Right lung (tissue), 10 donors: ENCODE measurements at places on chromosomes 3 and 15. TPM values are rescaled to one million over a fixed set of nuclear protein-coding genes. Genes with fewer than 3 reads are reported as not detected.

DNA sequence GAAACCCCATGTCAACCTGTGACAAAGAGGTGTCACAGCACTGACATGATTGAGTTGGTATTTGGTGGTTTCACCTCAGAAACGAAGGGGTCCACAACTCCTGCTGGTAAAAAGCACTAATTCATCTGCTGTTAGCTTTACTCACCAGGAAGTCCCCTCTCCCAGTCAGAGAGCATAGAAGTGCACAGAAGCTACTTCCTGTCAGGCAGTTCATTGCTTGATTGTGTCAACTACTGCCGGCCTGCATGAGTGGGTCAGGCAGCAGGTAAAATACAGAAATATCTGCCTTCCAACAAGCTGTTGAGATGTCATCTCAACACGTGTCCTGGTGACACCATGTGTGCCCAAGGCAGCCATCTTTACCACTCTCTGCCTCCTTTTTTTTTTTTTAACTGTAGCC is 596.6 kb upstream of the NR2F2 start:
- no peak for DNase-seq

VPS8 gene
- polyA plus RNA-seq, result 33.5 TPM

DNA sequence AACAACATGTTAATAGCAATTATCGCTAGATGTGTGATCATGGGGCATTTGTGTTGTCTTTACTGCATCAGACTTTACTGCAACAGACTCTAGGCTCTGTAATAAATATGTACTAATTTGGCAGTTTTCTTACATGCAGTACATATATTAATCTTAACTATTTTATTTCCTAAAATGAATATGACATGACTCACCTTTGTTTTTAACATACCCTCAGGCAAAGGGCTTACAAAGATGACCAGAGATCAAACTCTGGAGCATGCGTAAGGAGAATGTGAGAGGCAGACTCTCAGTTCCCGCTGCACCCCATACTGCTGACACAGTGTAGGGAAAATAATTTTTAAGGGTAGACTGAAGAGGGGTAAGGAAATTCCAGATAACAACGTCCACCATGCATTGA is 7.2 kb upstream of the FAM174B start:
- DNase-seq, result no peak

XCR1 gene
- polyA plus RNA-seq, result 0.88 TPM

GRCh38 chr3:174251681-174252080 is 607.5 kb upstream of the NAALADL2 start:
- peak; percentile 51 for DNase-seq

DNA sequence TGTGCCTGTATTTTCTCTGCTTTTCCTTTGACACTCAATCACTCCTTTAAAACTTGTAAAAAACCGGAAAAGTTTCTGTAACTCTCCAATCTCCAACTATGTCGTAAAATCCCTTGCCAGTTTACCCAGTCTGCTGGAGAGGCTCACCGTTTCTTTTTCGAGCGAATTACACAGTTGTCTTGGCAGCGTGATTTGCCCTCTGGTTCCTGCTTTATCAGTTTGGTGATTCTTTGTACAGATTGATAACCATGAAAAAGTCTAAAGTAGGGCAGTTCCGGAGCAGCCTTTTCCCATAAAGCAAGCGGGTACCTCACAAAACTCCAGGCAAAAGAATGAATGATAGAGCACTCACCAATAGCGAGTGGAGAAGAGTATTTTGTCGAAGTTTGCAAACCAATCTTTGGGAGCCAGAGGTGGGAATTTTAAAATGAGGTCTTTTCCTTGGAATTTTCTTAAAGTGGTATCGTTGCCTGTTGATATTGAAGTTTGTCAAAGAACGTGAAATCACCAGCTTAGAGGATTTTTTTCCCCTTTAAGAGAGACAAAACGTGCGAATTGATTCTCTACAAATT is at the start of gene TTC23:
TSS of gene TTC23 (minus strand) at position 312 of the 572 bp plus-strand sequence. CDS start 20,869 bp downstream, outside the sequence.
- peak; percentile 84 for DNase-seq

DNA sequence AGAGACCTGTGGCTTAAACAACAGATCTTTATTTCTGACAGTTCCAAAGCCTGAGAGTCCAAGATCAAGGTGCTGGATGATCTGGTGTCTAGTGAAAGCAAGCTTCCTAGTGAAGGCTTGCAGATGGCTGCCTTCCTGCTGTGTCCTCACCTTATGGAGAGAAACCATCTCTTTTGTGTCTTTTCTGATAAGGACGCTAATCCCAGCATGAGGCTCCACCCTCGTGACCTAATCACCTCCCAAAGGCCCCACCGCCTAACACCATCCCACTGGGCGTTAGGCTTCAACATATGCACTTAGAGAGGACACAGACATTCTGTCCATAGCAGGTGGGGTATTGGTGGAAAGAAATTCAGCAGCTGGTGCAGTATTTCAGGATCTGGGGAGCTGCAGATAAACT is 19.8 kb upstream of the LYSMD4 start:
- no peak for DNase-seq

DNA sequence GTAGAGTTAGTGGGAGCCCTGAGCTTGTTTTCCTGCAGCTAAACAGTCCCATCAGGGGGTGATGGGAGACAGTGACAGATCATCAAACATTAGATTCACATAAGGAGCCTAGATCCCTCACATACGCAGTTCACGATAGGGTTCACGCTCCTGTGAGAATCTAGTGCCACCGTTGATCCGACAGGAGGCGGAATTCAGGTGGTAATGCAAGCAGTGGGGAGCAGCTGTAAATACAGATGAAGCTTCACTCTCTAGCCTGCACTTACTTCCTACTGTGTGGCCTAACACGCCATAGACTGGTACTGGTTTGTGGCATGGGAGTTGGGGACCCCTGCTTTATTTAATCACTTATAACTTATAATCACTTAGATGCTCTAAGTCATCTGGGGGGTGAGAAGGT is 179.1 kb downstream of the AKAP13 start:
- no peak for DNase-seq

GRCh38 chr3:4837374-4837930 is 141.8 kb upstream of the BHLHE40 start:
- no peak for DNase-seq

NME9 gene
- 5.6 TPM for polyA plus RNA-seq

- DNase-seq, result no peak
These were observed 596.6 kb downstream of the GBE1 start for GRCh38 chr3:81164806-81165205.

GRCh38 chr3:195250473-195251251 is 20.3 kb downstream of the XXYLT1 start:
- DNase-seq, result no peak

SYNM gene
- polyA plus RNA-seq, result 7.2 TPM

GRCh38 chr15:46543626-46544025 is 908.8 kb downstream of the SQOR start:
- no peak for DNase-seq

KBTBD12 gene
- 2.1 TPM for polyA plus RNA-seq

DNA sequence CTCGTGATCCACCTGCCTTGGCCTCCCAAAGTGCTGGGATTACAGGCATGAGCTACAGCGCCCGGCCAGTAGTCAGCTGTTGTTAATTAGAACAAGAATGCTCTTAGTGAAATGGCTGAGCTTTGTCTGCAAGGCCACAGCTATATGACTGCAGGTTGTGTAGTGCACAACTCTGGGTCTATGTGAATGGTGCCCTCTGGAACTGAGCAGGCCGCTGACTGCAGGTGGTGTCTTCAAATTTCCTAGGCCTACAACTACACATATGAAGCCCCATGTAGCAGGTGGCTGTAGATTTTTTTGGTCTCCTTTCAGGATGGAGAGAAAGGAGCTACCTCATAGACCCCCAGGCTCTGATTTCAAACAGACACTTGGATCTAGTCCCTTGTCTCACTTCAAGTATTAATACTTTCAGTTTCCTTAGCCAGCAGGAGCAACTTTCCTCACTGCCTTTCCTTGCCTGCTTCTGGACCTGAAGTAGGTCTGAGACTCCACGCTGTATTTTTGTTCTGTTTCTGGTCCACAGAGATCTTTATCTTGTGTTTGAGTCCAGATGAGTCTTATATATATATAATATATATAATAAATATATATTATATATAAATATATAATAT is 86.9 kb downstream of the C3orf80 start:
- DNase-seq, result no peak

DNA sequence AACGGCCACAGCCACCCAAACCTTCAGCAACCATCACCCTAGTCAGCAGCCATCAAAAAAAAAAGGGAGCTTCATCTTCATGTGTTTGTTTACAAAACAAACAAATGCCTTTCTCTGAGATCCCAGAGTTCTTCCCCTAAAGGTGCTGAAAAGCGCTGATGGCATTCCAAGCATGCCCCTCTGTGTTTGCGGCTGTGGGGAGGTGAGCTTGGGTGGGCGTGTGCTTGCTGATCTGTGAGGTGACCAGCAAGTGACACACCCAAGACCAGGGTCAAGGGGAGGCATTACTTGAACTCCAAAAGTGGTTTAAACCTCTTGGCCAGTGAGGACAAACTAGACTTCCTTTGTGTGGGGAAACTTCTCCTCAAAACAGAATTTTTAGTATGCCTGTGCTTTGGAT is 81.5 kb downstream of the DHX36 start:
- no peak for DNase-seq

- DNase-seq, result no peak
These were observed 1.1 kb downstream of the TFDP2 start for GRCh38 chr3:142148044-142148791.

GRCh38 chr3:16177962-16178627 is 3.6 kb downstream of the GALNT15 start:
- peak; percentile 78 for DNase-seq

KLHL40 gene
- polyA plus RNA-seq, result 6.6 TPM

DNA sequence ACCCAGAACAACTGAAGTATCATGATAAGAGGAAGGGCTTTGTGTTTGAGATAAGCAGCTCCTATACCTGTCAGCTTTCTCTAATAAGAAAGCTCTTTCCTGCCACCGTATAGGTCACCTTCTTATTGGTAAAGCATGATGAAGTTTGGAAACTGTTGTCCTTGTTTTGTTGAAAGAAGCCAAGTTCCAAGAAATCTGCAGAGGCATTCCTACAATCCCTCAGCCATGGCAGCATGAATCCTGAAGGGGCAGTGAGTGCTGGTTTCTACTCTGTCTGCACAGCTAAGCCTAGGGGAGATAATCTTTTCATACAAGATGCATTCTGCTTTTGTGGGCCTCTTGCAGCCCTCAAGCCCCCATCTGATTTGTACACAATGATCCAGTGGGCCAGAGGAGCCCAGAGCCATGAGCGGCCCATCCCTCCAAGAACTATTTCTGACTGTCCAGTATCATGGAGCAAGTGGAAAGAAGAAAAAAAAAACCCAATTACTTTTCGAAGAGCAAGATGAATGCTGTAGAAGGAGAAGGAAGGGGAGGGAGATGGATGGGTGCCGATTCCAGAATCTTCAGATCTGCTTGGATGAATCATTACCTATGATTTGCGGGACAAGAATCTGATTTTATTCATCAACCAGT is 1.9 kb upstream of the THBS1 start:
- no peak for DNase-seq

DNA sequence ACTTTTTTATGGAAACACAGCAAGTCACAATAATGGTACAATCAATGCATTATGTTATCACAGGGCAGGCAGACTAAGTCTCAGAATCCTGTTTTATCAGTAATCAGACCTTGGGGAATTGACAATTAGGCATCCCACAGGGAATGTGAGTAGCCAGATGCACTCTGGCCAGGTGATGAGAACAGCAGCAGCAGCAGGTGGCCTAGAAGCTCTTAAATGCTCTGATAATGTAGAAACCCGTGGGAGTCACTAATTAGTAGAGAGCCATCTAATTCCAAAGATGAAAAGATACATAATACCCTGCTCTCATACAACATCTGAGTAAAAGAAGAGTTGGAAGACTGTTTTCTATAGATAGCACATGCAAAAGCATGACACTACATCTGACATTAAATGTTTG is 12.6 kb downstream of the CEP152 start:
- no peak for DNase-seq

DNA sequence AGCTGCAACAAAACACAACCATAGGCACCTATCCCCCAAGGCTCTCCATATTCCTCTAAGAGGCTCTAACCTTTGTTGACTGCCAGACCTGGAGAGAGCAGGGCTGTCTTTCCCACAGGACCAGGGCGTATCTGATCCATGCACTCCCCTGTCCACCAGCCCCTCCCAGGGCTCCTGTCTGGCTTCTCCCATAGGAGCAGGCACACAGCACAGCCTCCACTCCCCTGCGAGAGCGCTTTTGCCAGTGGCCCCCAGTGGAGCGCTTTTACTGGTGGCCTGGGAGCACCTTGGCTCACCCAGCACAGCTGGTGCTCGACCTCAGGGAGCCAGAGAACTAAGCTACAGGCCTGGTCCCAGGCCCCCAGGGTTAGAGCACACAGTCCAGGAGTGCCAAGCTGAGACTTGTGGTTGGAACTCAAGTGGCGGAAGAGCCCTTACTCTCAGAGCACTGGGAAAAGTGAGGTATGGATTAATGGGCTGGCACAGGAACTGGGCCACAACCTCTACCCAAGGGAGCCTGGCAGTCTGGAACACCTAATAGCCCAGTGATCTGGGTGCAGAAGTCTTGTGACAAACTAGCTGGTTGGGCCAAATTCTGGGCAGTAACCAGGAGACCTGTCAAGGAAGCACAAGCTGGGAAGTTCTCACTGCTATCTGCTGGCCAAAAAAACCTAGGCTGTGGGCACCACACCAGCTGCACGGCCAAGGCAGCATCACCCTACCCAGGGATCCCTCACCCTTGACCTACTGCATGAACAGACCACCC is 79.6 kb downstream of the PPP2R3A start:
- no peak for DNase-seq

ISLR gene
- 54.5 TPM for polyA plus RNA-seq

- DNase-seq, result no peak
These were observed 82.1 kb downstream of the IL5RA start for GRCh38 chr3:3027976-3028567.

TMCO5A gene
- not detected for polyA plus RNA-seq

- DNase-seq, result no peak
These were observed 248.4 kb upstream of the CMC1 start for GRCh38 chr3:27993051-27993450.

- no peak for DNase-seq
These were observed 857.9 kb upstream of the CADM2 start for GRCh38 chr3:84100861-84101260.

SGO1 gene
- 4.9 TPM for polyA plus RNA-seq

SEMA3B gene
- polyA plus RNA-seq, result 25.0 TPM

GRCh38 chr15:89660556-89660955 is 5.3 kb upstream of the KIF7 start:
- no peak for DNase-seq

GP5 gene
- 0.59 TPM for polyA plus RNA-seq

SPINT1 gene
- 68.7 TPM for polyA plus RNA-seq

DNA sequence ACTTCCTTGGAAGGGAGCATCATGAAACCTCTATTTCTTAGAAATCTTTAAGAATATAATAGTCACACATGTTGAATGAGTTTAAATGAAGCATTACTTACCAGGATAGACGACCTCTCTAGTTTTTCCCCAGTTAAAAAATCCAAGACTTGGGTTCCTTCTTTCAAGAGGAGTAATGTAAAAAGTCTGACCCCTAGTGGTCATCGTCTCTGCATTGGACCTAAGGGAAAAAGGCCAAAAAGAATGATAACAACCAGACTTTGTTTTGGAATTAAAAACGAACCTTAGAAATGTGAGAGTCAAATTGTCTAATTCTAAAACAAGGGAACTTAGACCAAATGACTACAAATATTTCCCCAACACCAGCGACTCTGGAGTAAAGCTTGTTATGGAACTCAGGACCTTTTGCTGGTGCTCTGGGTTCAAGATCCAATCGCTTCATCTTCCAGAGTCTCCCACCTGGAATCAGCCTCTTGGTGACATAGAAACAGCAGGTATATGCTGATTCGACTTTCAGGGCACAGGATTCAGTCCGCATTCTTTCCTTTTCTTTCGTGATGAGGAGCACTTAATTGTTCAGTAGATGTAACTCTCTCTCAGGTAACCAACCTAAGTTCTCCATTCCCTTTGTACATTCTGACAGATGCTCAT is 214.8 kb upstream of the TPRG1 start:
- DNase-seq, result no peak

- DNase-seq, result no peak
These were observed 19.7 kb upstream of the DNAJC19 start for GRCh38 chr3:181009225-181009624.
